GM03348 (cell line): ENCODE measurements at places on chromosomes 4 and X.

- no peak for DNase-seq
Observed at GRCh38 chr4:168560184-168561180, 63.6 kb downstream of the PALLD start.

- DNase-seq, result peak; percentile 90
Observed at GRCh38 chrX:101407748-101408531, at the start of the genes GLA and HNRNPH2. GLA (minus strand) TSS chrX:101407925; CDS start chrX:101407903, 22 bp downstream. HNRNPH2 (plus strand) TSS chrX:101408222; CDS start chrX:101411989, 3,767 bp downstream.

- no peak for DNase-seq
Observed at GRCh38 chr4:16852228-16852627, 46.2 kb downstream of the LDB2 start.

GRCh38 chr4:99594818-99595217 lies 20.2 kb downstream of the MTTP start:
- DNase-seq, result no peak

GRCh38 chr4:142110136-142110535 lies 473.8 kb downstream of the IL15 start:
- no peak for DNase-seq

- no peak for DNase-seq
Observed at GRCh38 chrX:108312011-108312410, 126.2 kb downstream of the COL4A6 start.

GRCh38 chr4:70688795-70689231 lies 481 bp downstream of the UTP3 start:
- DNase-seq, result peak; percentile 33

GRCh38 chr4:112379306-112379705 lies 82.1 kb downstream of the ALPK1 start:
- DNase-seq, result no peak

GRCh38 chrX:68498044-68498507 lies 775 bp upstream of the YIPF6 start:
- DNase-seq, result no peak

GRCh38 chr4:157280673-157281072 lies 60.1 kb downstream of the GRIA2 start:
- DNase-seq, result no peak

GRCh38 chr4:165844161-165844560 lies 28.9 kb upstream of the TLL1 start:
- DNase-seq, result no peak
